Camera-type eye (tissue), 1 donor: ENCODE measurements at places on chromosomes 6 and 20. TPM values are rescaled to one million over a fixed set of nuclear protein-coding genes. Genes with fewer than 3 reads are reported as not detected.

The C6orf15 gene
- total RNA-seq, result not detected

The ARMC12 gene
- total RNA-seq, result 0.38 TPM

The BFSP1 gene
- total RNA-seq, result 676 TPM

The PSORS1C2 gene
- total RNA-seq, result not detected

The BPIFA1 gene
- total RNA-seq, result not detected

The SPATA25 gene
- 7.6 TPM for total RNA-seq

The GJA1 gene
- total RNA-seq, result 209 TPM

The SMIM26 gene
- 116 TPM for total RNA-seq
